ENCODE measurements at places on chromosomes 16 and 17. TPM values are rescaled to one million over a fixed set of nuclear protein-coding genes. Genes with fewer than 3 reads are reported as not detected.
A peak's percentile ranks its signal among the peaks of the same experiment; 100 is the strongest.

- no peak for DNase-seq
Observed at GRCh38 chr16:14125000-14125681, 54.0 kb downstream of the MRTFB start.

DNA sequence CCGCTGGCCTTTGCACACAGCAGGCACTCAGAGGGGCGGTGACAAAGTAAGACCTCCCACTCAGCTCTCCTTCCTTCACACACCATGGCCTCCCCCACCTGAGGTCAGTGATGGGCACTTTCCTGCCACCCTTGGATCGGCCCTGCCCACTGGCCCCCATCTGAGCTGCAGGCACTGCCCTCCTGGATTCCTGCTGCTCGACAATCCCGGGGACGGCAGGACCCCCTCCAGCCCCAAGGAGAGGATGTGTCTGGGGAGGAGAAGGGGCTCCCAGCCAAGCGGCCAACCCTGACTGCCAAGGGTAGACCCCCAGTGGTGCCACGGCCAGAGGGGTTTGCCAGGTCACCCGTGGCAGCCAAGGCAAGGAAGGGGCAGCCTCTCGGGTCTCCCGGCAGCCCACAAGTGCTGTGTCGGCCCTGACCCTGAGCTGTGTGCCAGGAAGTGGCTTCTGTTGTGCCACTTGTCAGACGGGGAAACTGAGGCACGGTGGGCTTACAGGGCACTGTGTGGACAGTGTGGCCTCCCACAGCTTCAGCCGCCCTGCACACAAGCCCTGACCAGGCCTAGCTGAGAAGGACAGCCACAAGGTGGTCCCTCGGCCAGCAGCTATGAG is 22.7 kb downstream of the PIEZO1 start:
- DNase-seq = no peak

DNA sequence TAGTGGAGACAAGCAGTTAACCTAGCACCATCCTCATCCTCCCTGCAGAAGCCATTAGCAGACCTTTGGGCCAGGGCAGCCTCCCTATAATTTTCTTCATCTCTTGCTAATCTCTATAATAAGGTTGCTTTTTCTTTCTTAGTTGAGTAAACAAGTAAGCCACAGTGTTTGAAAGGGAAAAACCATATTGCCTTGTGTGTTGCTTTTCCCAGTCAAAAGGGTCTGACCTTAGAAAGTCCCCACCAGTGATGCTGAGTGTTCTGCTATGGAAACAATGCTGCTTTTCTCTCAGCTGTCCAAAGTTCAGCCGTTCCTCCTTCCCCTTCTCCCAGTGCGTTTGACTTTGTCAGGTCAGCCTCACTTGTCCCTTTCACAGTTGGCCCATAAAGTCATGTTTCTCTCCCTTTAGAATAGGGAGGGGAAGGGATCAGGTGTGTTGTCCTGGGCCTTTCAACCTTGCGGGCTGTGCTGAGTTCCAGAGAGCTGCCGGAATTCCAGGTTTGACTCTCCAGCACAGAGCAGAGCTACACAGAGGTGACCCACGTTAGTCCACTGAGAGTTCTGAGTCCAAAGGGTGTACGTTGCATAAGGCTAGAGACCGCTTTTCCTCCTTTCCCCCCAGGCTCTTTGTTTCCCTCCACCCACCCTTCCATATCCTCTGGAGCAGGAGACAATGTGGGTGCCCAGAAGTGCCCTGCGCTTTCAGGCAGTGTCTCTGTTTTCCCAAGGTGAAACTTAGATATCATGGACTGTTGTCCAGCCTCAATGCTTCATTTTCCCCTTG is 15.9 kb upstream of the CLEC18C start:
- DNase-seq = no peak

- no peak for DNase-seq
Observed at GRCh38 chr17:70093163-70093562, 18.1 kb downstream of the KCNJ16 start.

DNA sequence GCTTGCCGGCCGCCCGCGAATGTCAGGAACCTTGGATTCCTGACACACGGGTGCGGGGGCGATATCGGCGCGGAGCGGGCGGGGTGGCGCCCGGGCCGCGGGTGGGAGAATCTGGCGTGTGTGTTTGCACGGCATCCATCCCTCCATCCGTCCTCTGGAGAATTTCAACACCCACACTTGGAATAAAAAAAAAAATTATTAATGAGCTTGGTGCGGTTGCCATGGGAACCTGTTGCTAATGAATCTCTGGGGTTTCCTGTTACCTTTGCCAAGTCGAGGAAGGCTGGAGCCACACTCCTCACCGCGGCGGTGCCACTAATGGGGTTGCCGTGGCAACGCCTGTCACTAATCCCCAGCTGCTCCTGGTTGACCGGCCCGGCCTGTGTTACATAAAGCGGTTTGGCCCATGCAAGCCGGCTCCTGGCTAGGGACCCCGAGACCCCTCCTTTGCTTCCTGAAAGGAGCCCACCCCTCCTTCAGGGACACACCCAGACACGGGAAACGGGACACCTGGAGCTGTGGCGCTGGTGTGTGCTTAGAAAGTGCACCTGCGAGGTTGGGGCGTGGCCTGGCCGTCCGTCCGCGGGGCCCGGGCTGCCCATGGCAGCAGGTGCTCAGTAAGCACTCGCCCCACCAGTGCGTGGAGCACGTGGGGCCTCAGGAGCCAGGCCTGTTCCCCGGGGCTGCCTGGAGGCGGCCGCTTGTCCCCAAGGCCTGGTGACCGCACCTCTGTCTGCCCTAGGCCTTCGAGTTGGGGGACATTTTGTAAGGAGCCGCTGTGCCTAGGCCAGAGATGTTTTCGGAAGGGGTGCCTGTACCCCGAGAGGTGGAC is 14.6 kb downstream of the CACNA1H start:
- DNase-seq = no peak

GRCh38 chr16:65392806-65393565 is 271.1 kb upstream of the CDH11 start:
- DNase-seq = no peak

DNA sequence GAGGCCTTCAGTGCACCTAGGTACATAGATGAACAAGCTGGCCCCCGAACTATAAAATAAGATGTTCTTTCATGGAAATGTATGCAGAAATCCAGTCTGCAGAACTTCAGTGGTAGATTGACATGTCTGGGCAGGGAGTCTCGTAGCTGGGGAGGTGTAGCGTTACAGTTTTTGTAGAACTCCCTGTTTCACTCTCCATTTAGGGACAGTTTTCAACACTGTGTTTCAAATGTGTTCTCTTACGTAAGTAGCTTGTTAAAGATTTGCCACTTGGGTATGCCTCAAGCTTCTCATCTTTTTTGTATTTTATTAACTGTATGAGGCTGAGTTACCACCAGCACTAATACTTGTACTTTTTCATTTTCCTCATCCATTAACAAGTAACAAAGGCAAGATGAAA is 46.6 kb downstream of the PLD6 start:
- no peak for DNase-seq

DNA sequence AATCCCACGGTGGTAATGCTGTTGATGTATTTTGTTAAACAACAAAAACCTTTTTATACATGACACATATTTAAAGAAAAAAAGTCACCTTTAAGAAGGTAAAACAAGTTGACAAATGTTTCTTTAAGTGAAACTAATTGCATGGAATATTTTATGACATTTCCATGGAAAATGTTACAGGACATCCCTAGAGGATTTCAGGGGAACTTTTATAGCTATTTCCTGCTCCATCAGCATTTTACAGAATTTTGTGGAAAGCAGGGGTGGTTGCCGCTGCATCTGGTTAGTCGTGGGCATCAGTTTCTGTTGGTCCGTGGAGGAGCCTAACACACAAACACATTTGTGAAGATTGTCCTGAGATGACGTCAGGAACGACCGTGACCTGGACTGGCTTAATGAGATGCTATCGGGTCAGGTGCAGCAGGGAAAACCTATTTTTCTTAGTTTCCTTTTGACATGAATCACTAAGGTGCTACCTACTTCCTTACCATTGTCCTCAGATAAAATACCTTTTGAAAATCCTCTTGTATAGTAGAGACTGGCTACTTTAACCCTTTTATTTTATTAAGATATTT is 305.1 kb downstream of the MAP2K6 start:
- DNase-seq = no peak

GRCh38 chr16:54942353-54942943 is 11.8 kb downstream of the IRX5 start:
- no peak for DNase-seq

- DNase-seq = no peak
Observed at GRCh38 chr17:16507918-16508533, 16.0 kb upstream of the LRRC75A start.

- peak; percentile 81 for DNase-seq
Observed at GRCh38 chr17:16491703-16492612, at the start of gene LRRC75A. Gene LRRC75A, minus strand, starts transcription at chr17:16492193. Its CDS starts 203 bp downstream, at chr17:16491990.

- no peak for DNase-seq
Observed at GRCh38 chr17:7882068-7882467, 6.5 kb upstream of the CHD3 start.

DNA sequence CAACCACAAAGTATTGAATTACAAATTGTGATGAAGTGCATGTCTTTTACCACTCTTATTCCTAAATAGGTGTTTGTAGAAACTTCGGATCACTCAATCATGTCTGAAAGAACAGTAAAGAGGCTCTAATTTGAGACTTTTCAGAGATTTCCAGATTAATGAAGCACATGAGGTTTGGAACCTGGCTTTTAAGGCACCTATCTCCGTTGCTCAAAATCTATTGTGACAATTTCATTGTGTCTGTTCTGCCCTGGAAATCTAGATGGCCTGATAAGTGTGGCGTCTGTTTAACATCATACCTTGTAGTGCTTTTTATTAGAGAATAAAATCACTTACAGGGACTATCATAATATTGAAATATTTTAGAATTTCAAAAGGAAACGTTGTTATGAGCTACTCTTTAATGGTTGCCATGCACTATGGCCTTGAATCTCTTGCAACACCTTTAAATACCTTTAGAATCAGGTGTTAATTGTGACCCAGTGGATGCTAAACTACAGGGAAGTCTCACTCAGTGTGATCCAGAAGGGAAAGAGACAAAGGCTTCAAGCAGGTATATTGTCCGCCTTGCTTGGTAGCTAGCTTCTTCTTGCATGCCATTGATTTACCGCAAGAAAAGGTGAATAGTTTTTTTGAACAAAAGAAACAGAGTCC is 210.3 kb downstream of the CNTNAP4 start:
- no peak for DNase-seq

GRCh38 chr17:74803388-74803930 is 27.3 kb upstream of the NAT9 start:
- DNase-seq = no peak

DNA sequence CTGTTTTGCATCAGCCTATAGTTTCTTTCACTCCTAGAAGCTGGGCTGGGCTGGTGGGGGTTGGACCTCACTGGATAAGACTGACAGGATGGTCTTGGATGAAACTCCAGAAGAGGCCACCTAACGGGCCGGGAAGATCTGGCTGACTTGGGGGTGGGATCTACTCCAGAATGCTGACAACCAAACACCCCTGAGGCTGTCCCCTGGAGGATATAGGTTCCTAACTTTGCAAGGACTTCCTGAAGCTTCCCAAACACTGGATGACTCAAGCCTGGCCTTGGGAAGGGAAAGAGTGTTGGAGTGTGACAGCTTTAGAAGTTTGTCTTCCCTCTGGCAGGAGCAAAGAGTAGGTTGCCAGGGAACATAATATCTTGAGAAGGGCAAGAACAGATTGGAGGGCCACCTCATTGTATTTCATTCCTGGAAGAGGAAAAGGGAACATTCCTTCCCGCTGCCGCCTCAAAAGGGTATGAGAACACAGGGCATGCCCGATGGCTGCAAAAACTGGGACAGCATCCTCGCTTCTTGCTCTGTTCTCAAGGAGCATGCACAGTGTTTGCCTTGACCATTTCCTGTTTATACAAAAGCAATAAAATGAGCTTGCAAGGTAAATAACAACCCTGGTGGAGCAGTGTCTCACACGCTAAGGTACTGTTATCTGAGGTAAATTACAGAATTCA is 6.8 kb upstream of the CYB5B start:
- peak; percentile 40 for DNase-seq

GRCh38 chr16:56743840-56744239 is 13.9 kb downstream of the NUP93 start:
- peak; percentile 59 for DNase-seq

DNA sequence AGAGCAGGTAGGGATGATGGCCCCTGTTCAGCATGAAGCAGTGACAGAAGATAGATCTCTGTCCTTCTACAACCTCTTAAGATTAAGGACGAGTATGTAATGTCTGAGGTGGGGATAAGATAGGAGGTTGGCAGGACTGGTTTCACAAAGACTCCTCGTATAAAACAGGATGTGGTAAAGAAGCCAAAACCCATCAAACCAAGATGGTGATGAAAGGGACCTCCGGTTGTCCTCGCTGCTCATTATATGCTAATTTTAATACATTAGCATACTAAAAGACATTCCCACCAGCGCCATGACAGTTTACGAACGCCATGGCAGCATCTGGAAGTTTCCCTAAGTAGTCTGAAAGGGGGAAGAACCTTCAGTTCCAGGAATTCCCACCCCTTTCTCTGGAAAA is 27.3 kb downstream of the MIS12 start:
- DNase-seq = no peak

DNA sequence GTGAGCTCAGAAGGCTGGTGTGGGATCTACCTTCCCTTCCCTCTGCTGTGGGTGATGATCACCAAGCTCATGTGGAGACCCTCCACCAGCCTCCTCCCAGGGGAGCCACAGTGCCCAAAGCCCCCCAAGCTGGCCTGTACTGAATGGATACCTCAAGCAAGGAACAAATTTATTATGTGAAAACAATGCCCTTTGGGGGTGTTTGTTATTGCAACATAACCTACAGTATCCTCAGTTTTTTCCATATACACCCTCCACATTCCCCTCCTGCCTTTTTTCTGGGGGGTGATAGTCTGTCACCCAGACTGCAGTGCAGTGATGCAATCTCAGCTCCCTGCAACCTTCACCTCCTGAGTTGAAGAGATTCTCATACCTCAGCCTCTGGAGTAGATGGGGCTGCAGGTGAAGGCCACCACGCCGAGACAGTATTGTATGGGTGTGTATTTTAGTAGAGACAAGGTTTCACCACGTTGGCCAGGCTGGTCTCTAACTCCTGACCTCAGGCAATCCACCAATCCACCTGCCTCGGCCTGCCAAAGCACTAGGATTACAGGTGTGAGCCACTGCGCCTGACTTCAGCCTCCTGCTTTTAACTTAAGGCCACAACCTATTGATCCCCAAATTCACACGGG is 215.9 kb downstream of the CPPED1 start:
- DNase-seq = no peak

Gene PDILT
- total RNA-seq = not detected

Gene CCL2
- total RNA-seq = 0.54 TPM

Gene HSD17B2
- total RNA-seq = not detected

Gene LDHD
- 12.2 TPM for total RNA-seq

Gene PFN1
- 1,337 TPM for total RNA-seq

Gene KCNH6
- 0.06 TPM for total RNA-seq

Gene MAPT
- total RNA-seq = 1.3 TPM

Gene EFTUD2
- total RNA-seq = 151 TPM

Gene FOXO3B
- total RNA-seq = 11.5 TPM

Gene PPY
- total RNA-seq = not detected

Gene KRT28
- not detected for total RNA-seq

Gene ALDH3A1
- total RNA-seq = 1.0 TPM

Gene QPRT
- 268 TPM for total RNA-seq

Gene HOXB6
- 0.12 TPM for total RNA-seq

Gene CACNG1
- not detected for total RNA-seq

Gene SLC35G6
- total RNA-seq = not detected

Gene C17orf100
- total RNA-seq = 3.7 TPM

Data from cardiac muscle cell (in vitro differentiated cells and primary cell).